ENCODE measurements at places on chromosomes 7 and 10.

DNA sequence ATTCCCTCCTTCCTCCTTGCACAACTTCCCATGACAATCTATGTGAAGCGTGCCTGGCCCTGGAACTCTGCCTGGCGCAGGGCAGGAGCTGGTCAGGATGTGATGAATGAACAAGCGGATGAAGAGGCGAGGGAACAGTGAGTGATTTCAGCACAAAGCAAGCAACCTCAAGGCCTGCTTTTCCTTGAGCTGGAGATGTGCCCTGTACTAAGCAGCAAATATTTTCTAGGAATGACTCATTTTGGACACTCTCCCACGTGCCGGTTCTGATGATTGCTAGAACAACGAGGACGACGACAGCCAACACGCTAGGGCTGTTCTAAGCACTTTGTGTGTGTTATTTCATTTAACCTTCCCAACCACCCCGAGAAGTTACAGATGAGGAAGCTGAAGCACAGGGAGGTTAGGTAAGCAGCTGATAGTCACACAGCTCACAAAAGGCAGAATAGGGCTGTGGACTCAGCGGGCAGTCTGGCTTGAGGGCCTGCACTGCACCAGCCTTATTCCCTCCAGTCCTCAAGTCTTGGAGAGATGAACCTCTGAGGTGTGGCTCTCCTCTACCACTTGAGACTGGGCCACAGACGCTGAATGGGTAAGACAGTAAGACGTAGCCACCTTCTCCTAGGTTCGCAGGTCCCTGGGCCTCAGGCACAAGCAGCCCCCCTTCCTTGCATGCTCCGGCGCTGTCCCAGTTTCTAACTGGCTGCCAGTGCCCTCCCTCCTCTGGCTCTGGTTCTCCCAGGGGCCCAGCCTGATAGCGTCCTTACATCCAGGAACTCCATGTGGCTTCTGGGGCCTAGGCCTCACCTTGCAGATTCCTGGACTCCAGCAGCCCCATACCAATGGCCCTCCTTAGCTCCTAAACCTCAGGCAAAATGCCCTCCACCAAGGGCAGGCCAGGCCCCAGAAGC lies 59.0 kb downstream of the YKT6 start:
- no peak for DNase-seq

DNA sequence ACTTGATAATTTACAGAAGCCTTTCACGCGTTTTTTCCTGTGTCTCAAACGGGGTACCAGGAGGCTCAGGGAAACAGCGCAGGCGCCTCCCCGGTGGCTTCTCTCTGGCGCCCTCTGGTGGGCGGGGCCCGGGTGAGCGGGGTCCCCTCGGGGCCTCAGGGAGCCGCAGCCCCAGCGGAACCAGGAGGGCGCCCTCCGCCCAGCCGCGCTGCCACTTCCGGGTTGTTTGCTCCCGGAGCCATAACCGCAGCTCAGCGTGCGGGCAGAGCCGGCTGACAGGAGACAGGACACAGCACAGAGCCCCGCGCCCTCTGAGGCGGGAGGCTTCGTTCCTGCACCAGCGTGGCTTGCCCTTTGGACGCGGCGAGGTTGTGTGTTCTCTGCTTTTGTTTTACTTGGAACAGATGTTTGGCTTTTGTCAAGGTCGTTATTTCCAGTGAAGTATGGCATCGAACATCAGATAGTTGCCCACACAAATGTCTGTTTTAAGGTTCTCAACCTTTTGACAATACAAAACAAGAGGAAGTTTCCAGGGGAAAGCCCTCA lies 6.9 kb upstream of the CYP2E1 start:
- DNase-seq, result peak; percentile 71

DNA sequence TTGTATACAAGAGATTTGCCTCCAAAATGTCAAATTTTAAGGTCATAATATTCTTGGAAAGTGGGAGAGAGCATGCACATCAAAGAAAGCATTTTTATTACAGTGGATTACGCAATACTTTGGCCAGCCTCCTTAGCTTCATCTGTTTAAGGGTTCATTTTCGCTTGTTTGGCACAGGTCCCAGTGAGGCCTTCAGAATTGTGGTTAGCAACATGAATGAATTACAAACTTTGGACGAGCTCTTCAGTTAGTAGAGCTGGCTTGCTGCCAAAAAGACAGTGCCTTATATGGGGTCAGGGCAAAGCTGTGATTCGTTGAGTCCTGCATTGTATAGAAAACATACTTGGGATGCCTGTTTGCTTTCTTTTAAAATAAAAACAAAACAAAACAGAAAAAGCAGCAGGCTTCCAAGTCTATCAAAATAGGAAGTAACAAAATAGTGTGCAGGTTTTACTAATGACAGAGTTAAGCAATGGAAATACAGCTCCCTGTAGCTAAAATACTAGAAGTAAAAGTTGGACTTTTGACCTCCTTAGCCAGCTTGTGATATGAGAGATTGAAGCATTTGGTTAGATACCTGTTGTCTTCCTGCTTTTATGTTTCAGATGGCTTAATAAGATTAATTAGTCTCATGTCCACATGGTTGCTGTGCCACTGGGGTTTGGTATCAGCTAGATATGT lies 190.8 kb downstream of the MLLT10 start:
- DNase-seq, result peak; percentile 99

GRCh38 chr10:13994932-13995331 lies 335.8 kb downstream of the FRMD4A start:
- DNase-seq, result no peak

GRCh38 chr7:25083201-25083600 lies 41.9 kb downstream of the CYCS start:
- no peak for DNase-seq

DNA sequence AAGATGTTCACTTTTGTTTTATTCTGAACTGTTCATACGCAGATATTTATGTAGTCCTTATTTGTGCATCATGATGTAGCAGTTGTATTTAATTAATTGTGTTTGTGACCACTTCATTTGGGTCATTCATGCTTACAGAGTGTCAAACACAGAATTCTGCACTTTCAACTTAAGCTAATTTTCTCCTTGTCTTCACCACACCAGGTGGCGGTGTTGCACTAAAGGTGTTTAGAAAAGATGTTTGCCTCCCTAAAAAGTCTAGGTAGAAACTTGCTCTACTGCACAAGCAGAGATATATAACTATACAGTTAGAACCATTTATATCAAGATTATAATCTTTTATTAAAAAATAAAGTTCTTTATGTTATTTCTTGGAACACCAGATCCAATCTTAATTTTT lies 1.3 kb upstream of the TAS2R38 start:
- DNase-seq, result peak; percentile 59

DNA sequence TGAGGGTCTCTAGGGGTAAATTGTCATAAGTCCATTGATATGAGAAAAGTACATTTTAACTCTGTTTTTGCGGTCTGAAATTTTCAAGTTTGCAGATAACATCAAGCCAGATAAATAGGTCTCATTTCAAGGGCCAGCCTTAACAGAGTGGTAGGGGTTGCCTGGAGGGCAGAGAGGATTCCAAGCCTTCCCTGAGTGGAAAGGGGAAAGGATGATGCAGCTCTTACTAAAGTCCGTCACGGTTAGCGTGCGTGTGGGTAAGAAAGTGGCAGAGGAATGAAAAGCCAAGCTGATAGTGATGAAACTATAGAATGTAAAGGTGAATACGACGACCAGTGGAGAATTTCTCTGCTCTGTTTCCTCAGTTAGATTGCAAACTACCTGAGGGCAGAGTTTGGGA lies 71.6 kb downstream of the ADRA2A start:
- DNase-seq, result no peak

GRCh38 chr10:48495282-48496045 lies 109.4 kb downstream of the ARHGAP22 start:
- DNase-seq, result no peak

GRCh38 chr7:92631067-92631849 lies 41.1 kb upstream of the FAM133B start:
- no peak for DNase-seq

DNA sequence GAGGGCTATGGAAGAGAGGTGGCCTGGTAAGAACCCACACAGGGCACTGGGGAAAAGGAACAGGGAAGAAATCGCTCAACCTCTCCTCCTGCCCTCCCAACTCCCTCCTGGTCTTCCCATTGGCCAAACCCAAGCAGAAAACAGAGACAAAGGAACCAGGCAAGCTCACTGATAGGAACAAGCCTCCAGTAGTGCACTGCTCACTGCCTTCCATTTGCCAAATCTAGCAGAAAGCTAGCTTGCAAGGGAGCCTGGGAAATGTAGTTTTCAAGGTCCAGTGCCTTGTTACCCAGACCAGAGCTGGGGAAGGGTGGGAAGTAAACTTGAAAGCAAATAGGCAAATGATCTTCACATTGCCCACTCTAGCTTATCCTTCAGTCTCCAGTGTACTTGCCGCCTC lies 556.1 kb upstream of the AUTS2 start:
- DNase-seq, result no peak

- DNase-seq, result no peak
These were observed 10.2 kb downstream of the APBB1IP start for GRCh38 chr10:26448292-26448691.

DNA sequence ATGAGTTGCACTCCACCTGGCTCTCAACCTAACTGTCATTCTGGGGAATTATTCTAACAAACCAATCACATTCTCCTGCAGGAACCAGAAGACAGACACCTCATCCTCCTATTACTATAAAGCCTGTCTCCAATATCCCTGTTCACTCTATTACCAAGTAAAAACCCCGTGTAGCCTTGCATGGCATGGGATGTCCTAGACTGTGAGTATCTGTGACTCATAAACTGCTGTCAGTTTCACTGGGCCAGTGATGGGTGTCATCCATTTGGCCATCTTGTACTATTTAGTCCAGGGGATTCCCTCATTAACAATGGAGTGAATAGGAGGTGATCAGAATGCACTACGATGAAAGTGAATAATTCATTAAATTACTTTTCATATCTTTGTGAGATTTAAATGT lies 608.7 kb downstream of the DNAJB9 start:
- DNase-seq, result no peak

DNA sequence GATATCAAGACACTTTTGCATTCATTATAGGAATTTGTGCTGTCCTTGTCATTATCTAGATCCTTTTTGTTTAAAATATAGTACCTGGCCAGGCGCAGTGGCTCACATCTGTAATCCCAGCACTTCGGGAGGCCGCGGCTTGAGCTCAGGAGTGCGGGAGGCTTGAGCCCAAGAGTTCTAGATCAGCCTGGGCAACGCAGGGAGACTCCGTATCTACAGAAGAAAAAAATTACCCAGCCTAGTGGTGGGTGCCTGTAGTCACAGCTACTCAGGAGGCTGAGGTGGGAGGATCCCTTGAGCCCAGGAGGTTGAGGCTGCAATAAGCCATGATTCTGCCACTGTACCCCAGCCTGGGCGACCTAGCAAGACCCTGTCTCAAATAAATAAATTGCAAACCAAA lies 621 bp upstream of the MORN4 start:
- no peak for DNase-seq

- DNase-seq, result no peak
These were observed 112.8 kb upstream of the CARD11 start for GRCh38 chr7:3156508-3156907.

GRCh38 chr7:51306761-51307160 lies 9.8 kb downstream of the COBL start:
- no peak for DNase-seq

DNA sequence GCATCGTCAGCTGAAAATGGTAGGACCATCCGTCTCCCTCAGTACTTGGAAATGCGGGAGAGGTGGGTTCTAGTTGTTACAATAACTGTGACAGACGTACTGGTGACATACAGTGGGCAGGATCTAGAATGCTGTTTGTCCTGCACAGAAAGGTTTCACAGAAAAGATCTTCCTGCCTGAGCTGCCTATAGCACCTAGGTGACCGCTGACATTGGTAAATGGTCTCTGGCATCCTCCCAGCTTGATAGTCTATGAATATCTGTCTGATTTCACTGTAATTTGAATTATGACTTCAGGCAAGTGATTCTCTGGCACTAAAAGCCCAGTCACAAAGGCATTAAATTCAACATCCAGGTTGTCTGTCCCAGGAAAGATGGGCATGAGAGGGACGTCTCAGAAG lies 38.2 kb upstream of the CCDC3 start:
- no peak for DNase-seq

- DNase-seq, result no peak
These were observed 334.2 kb upstream of the MAGI2 start for GRCh38 chr7:79787623-79788022.

GRCh38 chr7:76359978-76360638 lies 1.3 kb upstream of the YWHAG start:
- no peak for DNase-seq

GRCh38 chr10:108612485-108612884 lies 1310.8 kb downstream of the XPNPEP1 start:
- DNase-seq, result no peak

DNA sequence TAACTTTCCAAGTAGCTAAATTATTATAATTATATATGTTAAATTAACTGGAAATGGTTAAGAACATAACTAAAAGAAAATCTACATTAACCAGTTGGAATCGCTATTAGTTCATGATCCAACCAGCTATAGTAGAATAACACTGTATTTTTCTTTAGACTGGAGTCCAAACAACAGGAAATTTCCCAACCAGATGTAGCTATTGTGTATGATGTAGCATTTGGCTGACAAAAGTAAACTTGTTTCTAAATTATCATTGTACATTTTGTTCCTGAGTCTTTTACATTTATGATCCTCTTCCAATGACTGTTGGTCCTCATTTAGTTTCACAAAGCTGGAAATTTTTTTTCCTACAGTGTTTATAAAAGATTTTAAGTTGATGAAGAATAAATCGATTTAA lies 62.1 kb downstream of the PAPSS2 start:
- DNase-seq, result no peak

DNA sequence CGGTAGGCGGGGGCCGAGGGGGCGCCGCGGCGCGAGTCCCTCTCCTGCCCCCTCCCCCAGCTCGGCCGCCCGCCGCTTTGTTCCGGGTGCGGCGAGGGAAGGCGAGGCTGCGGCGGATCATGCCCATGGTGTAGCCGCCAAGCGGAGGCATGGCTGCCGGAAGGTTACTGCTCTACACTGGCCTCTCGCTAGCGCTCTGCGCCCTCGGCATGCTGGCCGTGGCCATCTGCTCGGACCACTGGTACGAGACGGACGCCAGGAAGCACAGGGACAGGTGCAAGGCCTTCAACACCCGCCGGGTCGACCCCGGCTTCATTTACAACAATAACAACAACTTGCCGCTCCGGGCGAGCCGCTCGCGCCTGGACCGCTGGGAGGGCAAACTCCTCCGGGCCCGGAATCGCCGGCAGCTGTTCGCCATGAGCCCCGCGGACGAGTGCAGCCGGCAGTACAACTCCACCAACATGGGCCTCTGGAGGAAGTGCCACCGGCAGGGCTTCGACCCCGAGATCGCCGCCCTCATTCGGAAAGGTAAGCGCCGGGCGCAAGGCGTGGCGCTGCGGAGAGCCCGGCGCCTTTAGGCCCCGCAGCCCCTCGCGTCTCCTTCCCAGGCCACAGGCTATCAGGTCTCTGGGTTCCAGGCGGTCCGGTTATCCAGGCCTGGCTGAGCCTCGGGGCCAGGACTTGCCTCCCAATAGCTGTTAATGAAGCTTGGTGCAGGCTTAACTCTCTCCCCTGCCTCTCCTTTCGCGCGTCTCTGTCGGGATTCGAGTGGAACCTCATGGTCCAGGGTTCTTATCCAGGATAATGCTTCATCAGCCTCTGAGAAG lies 513 bp downstream of the TMEM178B start:
- DNase-seq, result peak; percentile 62

GRCh38 chr10:84398696-84399095 lies 70.3 kb downstream of the CCSER2 start:
- DNase-seq, result no peak
